ENCODE measurements at places on chromosomes 11 and 22. TPM values are rescaled to one million over a fixed set of nuclear protein-coding genes. Genes with fewer than 3 reads are reported as not detected.

The ADORA2A gene
- 1.4 TPM for total RNA-seq

The BLID gene
- total RNA-seq: not detected

The BIK gene
- total RNA-seq: 0.89 TPM

The MPZL3 gene
- 0.33 TPM for total RNA-seq

The TRIM49 gene
- not detected for total RNA-seq

The APOL6 gene
- total RNA-seq: 3.0 TPM

Data from A549 treated with RU486 at 1 μM for 4 hours (cell line).